ENCODE measurements at places on chromosomes 11 and 22. TPM values are rescaled to one million over a fixed set of nuclear protein-coding genes. Genes with fewer than 3 reads are reported as not detected.

Gene OR6A2
- total RNA-seq = not detected

DNA sequence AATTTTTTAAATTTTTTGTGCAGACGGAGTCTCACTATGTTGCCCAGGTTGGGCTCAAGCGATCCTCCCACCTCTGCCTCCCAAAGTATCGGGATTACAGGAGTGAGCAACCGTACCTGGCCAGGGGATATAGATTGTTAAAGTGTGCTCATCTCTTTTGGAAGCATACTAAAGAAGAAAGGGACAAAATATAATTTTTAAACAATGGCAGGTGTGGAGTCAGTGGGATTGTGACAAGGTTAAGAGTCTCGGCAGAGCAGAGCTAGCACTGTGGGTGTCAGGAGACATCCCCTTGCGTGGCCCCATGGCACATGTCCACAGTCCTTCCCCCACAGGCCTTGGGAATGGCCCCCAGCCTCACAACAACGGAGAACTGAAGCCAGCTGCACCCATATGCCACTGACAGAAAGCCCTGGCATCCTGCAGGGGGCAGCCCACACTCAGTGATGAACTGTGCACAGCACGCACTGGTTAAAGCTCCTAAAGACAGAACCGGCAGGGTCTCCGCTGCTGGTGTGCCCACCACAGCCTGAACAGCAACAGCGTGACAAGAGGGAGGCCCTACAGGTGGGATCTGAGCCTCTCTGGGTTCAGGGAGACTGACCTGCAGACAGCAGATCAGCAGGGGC, 29.9 kb downstream of the SERPIND1 start:
- no peak for DNase-seq

Gene OR4C13
- not detected for total RNA-seq

Gene APOL6
- total RNA-seq = 27.1 TPM

DNA sequence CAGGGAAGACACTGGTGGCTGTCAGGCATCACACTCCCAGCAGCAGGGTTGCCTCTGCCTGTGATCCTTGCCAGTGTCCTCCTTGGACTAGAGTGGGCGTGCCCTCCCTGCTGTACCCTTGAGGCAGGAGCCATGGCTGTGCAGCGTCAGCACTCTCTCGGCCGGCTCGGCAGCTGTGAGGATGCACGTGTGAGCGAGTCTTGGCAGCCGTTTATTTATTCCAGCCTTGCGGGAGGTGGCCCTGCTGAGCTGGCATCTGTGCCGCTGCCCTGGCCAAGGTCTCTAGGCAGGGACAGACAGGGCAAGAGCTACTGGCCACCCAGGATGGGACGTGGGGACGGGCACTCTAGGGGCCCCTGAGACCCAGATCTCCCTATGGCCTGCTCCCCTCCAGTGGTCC, 33.9 kb downstream of the TSPAN4 start:
- no peak for DNase-seq

DNA sequence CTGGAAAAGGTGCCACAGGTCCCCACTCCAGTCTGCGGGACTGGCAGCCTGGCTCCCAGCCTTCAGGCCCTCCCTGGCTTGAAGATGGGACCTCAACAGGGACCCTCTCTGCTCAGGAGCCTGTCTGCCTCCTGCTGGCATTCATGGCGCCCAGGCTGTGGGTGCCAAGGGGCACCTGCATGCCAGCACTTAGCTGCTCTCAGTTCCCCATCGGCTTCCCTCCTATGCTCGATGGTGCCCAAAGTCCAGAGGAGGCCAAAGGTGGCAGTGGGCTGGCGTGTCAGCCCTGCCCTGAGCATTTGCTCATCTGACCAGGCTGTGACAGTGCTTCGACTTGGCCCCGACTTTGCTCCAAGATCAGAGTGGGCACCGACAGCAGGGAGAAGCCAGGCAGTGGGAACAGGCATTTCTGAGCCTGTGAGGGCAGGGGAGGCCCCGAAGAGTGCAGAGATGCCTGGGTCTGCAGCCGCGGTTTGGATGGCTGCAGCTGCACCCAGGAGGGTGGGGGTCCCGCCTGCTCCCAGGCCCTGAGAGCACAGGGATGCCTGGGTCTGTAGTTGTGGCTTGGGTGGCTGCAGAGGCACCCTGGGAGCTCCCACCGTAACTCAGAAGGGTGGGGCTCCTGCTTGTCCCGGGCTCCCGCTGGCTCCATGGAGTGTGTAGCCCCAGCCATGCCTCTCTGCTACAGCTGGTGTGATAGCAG, 463.6 kb downstream of the TBC1D22A start:
- no peak for DNase-seq

Gene CFAP300
- total RNA-seq = not detected

Gene CLDN5
- total RNA-seq = not detected
